Activated CD4-positive, alpha-beta T cell treated with anti-CD3 and anti-CD28 coated beads, Interleukin-2, amount 50 U/mL, for 16 hours (primary cell): ENCODE measurements at places on chromosomes 4 and X.

DNA sequence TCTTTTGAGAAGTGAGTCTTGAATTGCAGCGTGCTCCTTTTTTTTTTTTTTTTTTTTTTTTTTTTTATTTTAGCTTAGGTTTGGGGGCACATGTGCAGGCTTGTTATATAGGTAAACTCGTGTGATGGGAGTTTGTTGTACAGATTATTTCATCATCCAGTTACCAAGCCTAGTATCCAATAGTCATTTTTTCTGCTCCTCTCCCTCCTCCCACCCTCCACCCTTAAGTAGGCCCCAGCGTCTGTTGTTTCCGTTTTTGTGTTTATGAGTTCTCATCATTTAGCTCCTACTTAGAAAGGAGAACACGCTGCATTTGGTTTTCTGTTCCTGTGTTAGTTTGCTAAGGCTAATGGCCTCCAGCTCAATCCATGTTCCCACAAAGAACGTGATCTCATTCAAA lies 81.3 kb upstream of the TSPAN5 start:
- DNase-seq = no peak

DNA sequence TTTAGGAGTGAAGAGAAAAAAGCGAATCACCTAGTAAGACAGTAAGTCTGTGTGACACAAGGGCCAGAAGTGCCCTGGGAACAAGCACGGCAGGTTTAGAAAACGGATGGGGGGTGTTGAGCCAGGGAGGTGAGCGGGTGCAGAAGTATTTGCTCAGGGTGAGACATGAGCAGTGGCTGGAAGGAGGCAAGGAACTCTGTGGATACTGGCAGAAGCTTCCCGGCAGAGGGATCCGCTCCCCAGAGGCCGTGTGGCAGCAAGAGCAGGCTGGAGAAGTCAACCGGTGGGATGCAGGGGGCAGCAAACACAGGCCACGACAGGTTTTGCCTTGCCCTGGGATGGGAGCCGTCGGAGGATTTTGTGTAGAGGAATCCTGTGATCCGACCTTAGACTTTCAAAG lies 2.3 kb upstream of the UVSSA start:
- DNase-seq = no peak

DNA sequence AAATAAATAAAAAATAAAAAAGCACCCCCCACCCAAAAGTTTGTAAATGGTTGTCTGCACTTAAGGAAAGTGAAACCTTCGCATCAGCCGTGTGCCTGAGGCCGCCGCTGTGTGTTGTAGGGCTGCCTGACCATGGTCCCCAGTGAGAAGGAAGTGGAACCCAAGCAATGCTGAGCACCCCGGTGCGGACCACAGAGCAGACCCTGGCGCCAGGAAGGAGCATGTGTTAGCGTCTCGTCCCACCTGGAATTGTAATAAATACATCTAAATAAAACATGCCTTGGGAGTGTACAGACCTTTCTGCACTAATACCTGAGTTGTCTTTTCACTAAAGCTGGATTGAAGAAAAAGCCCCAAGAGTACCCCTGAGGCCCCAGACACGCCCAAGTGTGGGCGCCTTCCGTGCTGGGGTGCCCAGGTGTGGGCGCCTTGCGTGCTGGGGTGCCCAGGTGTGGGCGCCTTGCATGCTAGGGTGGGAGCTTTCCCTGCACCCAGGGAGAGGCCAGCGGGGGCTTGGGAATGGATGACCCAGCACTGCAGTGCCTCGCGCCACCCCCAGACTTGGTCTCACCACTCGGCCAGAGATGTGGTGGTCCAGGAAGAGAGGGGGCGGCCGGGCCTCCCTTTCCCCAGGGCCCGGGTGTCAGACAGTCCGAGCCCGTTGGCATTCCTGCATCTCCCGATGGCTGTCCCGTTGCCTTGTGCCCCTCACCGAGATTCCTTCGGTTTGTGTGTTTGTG lies 33.7 kb downstream of the HTT-AS start:
- DNase-seq = no peak

GRCh38 chrX:136047016-136047642 lies 61.9 kb downstream of the SLC9A6 start:
- DNase-seq = no peak

- DNase-seq = no peak
Observed at GRCh38 chr4:15344041-15344440, 83.8 kb upstream of the C1QTNF7 start.

DNA sequence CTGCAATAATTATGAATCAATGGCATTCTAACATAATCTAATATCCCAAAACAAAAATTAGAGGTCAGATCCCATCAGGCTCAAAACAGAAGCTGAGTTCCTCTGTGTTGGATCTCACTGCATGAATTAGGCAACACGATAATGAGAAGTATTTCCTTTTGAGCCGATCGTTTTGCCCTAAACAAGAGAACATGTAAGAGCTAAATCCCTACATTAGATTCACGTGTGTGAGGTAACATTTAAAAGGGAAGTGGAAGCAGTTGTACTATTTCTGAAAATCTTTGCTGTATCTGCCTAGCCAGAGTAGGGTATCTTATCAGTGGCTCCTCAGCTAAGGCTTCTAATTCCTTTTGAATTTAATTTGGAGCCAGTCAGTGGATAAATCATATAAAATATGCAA lies 115.6 kb downstream of the C4orf51 start:
- DNase-seq = no peak

DNA sequence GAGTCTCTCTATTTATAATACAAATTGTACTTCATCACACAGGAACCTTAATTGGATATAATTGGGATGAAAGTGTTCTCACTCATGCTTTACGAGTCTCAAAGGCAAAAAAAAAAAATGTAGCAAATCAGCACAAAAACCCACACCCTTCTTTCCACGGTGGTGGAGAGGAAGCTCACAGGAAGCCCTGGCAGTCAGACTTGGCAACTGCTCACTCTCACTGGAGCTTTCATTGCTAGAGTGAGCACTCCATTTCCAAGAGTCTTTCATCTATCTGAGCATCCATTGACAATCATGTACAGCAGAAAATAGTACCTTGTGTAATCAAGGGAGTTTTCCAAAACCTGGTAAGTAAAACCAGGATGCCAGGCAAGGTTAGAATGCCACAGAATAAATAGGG lies 2159.4 kb upstream of the AGA start:
- no peak for DNase-seq

- DNase-seq = no peak
Observed at GRCh38 chr4:162506253-162506652, 342.5 kb upstream of the FSTL5 start.

- no peak for DNase-seq
Observed at GRCh38 chrX:72346302-72346949, 40.7 kb upstream of the CITED1 start.

- no peak for DNase-seq
Observed at GRCh38 chrX:127571834-127572233, 480.4 kb downstream of the ACTRT1 start.

DNA sequence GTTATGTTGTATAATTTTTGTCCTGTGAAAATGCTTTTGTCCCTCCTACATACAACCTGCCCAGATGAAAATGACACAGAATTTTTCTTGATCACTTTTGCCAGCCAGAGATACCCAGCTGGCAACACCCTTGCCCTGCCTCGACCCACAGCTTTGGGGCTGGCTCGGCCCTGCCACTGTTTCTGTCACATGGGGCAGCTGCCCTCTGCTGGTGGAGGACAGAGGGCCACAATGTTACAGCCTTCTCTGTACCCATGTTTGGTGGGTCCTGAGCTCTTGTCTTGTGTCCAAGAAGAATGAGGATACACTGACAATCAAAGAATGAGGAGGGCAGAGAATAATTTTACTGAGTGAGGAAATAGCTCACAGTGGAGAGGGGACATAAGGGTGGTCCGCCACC lies 31.1 kb downstream of the BMP15 start:
- peak; percentile 3 for DNase-seq

GRCh38 chr4:963276-964225 lies 9.8 kb downstream of the DGKQ start:
- DNase-seq = no peak

DNA sequence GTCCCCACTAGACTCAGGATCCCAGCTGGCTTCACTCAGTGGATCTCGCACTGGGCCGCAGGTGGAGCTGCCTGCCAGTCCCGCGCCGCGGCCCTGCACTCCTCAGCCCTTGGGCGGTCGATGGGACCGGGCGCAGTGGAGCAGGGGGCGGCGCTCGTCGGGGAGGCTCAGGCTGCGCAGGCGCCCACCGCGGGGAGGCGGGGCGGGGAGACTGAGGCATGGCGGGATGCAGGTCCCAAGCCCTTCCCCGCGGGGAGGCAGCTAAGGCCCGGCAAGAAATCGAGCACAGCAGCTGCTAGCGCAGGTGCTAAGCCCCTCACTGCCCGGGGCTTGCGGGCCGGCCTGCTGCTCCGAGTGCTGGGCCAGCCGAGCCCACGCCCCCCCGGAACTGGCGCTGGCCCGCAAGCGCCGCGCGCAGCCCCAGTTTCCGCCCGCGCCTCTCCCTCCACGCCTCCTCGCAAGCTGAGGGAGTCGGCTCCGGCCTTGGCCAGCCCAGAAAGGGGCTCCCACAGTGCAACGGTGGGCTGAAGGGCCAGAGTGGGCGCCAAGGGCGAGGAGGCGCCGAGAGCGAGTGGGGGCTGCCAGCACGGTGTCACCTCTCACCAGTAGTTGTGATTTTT lies 1038.0 kb downstream of the PCDH19 start:
- DNase-seq = no peak

DNA sequence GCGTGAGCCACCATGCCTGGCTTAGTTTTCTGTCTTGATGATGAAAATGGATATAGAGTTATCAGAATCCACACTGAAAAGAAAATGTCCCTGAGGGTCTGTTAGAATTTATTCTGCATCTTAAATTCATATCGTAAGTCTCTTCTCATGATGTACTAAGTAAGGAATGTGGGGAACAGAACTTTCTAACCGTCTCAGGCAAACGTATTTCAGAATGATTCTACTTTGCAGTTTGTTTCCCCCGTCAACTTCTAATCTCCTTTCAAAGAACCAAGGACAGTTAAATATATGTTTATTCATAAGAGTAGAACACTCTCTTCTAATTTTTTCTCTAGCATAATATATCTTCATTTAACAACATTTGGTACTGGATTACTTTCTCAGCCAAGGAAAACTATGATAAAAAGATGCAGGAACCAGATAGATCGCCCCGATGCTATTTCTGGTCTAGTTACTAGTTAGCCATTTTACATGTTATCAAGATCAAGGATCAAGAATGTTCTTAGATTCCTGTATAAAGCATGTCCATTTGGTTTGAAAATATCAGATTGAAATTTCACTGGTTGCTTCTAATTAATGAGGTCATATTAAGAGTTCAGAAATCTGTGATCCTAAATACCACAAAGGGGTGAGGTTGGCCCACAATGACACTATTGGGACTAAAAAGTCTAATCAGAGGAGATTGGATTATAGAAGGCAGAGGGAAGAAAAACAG lies 49.5 kb downstream of the METTL14 start:
- no peak for DNase-seq

DNA sequence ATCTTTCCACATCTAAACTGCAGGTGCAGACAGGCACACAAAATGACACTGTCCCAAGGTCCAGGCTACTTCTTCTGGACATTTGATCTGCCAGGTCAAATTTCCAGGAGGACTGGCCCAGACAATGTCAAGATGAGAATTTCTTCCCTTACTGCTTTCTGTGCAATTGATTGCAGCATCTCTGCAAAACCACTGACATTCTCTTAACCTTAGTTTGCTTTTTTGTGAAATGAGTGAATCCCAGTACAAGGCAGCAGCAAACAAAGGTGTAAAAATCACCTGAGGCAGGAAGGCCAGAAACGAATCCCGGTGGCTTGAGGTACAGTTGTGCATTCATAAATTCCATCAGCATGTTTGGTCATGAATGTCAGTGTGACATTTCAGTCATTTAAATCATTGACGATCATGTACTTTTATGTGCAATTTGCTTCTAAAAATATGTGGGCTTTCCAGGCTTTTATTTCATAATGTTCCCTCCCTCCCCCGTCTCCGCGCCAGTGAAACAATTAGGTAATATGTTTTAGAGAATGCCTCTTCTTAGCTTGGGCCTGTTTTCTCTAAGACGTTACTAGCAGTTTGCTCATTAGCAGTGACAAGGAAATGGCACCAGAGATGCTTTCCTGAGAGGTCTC lies 39.1 kb downstream of the NHS start:
- DNase-seq = no peak

- DNase-seq = no peak
Observed at GRCh38 chrX:127879585-127879984, 172.6 kb downstream of the ACTRT1 start.

DNA sequence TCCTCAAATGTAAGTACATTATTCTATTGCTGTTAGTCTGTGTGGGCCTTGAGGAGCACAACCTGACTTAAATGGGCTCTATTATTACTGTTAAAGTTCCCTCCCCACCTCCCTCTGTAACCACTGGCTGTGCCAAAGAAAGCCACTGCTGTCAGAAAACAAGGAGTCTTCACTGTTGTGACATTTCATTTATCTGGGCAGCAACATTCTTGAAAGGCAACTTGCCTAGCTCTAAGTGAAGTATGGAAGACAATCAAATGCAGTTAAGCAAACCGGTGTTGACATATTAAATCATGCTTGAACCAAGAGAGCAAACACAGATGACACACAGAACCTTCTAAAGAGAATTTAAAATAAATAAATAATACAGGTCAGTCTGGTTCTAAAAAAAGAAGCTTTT lies 81.0 kb downstream of the EPHA5 start:
- DNase-seq = no peak

DNA sequence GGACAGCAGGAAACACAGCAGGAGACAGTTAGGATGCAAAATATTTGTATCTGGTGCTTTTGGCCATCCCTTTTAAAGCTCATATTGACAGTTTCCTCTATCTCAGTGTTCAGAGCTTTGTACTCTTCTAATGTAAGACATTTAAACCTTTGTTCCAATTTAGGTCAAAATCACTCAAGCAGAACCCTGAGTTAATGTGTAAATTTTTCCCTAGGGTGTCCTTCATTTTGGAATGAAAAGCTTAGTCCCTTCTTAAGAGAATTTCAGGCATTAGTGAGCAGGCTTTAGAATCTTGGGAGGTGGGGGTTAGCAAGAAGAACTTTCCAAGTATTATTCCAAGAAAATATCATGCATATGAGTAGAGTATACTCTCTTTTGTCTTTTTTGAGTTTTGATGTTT lies 188.7 kb downstream of the GBA3 start:
- DNase-seq = no peak

DNA sequence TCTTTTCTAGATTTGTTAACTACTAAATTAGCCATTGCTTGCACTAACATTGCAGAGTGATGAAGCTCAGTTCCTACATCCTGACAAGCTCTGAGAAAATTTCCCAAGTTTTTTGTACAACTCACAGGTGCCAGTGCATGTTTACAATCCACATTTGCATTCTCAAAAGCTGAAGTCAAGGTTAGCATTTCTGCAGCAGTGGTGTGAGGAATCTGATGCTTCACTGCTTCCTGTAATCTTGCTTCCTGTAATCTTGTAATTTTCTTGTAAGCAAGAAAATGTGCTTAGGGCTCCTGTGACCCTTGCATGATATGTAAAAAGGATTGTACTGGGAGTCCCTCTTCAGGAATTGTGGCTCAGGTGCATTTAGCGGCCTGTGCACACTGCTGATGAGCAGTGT lies 207.4 kb upstream of the CXCL13 start:
- no peak for DNase-seq

GRCh38 chr4:80305466-80305865 lies 30.1 kb upstream of the CFAP299 start:
- no peak for DNase-seq
